ENCODE measurements at places on chromosomes 3 and 15.

GRCh38 chr15:74769463-74770025, 12.3 kb upstream of the CSK start:
- DNase-seq: no peak

DNA sequence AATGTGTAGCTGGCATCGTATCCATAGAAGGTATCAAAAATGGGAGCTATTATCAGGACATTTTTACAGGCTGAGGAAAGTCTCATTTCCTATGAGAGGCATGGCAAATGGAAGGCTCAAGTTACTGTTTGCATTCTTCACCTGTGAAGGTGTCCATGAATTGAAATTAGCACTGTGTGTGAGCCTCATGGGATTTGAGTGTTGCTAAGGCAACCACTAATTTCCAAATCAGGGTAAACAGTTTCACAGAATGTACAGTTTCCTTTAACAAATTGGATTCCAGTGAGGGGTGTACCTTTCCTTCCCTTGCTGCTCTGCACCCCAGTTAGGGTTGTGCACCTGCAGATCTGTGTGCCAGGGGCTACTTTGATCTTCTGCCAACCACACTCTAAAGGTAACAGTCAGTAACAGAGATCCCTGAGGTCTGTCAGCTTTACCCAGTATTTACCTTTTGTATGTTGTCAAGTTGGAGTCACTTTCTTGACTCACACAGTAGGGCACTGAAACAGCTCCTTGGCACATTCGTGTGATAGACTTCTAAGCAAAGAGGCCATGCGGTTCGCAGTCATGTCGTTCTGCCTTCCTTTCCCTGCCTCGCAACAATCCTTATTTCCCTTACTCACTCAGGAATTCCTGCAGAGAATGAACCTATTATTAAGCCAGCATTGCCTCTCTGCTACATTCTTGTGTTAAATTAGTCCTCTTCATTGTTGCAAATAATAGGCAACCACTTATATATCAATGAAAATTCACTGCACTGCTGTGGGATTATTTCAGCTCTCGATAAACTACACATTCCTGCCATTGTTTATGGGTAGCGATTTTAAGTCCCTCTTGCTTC, 129.8 kb upstream of the GBE1 start:
- no peak for DNase-seq

- DNase-seq: no peak
These were observed 689.9 kb downstream of the TUSC7 start for GRCh38 chr3:117399311-117400078.

GRCh38 chr3:150469931-150470740, 62.0 kb downstream of the TSC22D2 start:
- no peak for DNase-seq

DNA sequence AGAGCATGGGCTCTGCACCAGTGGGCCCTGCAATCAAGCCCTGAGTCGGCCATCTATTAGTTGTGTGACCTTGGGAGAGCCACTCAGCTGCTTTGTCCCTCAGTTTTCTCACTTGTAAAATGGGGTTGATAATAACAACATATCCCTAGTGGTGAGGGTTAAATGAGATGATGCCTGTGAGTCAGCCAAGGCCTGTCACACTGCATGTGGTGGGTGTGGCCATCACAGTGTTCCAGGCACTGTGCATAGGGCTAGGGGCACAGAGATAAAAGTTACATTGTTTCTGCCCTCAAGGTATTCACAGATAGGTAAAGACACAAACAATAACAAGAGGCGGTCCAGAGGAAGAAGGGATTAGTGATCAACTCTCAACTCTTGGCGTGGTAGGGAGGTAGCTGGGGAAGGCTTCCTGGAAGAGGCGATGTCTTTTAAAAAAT, 19.5 kb downstream of the SMAD6 start:
- DNase-seq: no peak

DNA sequence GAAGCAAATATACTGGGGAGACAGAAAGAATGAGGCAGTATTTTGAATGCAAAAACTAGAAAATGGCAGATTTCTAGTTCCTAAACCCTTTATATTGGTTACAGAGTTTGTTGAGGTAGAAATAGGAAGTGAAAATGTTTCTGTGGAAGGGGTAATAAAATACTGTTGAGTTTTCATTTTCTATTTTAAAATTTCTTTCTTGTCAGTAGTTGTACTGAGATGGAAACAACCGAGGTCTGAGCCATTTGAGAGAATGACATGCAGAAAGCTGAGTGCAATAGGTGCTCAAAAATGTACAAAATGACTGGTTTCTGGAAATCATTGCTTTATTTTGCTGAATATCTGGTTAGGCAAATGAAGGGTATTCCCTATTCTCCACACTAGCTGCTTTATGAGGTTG, 361.4 kb downstream of the CHL1 start:
- no peak for DNase-seq

- no peak for DNase-seq
These were observed 52.4 kb downstream of the SLC9A9 start for GRCh38 chr3:143795874-143796273.

DNA sequence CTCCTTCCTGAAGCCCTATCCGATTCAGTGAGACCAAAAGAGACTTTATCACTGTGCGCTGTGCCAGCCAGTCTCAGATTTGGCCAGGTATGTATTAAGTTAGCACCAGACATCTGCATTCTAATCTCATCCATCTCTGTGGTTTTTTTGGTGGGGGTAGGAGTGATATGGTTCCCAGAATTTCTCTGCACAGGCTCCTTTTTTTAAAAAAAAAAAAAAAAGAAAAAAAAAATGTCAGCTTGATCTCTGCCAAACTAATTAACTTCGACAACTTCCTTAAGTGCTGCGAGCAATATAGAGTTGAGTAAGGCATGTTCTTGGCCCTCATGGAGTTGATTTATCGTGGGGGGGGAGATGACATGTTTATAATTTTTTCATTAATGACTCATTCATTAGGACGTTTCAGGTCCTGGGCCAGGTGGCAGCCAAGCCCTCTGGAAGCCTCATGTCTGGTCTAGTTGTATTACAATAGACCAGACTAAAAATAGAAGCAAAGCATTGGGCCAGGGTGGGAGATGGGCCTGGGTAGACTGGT, 12.9 kb downstream of the SLCO3A1 start:
- DNase-seq: no peak

- DNase-seq: no peak
These were observed 9.5 kb downstream of the CA12 start for GRCh38 chr15:63372018-63372705.

GRCh38 chr3:90132197-90132596, 1024.8 kb downstream of the EPHA3 start:
- no peak for DNase-seq

GRCh38 chr3:43699864-43700263, 9.1 kb downstream of the ABHD5 start:
- no peak for DNase-seq

- no peak for DNase-seq
These were observed 282.5 kb upstream of the STT3B start for GRCh38 chr3:31250116-31250777.

- DNase-seq: no peak
These were observed 1.6 kb downstream of the FAM174B start for GRCh38 chr15:92653836-92654539.

- no peak for DNase-seq
These were observed 191.3 kb downstream of the PDE8A start for GRCh38 chr15:85172846-85173490.

GRCh38 chr3:16520970-16521881, 7.7 kb upstream of the RFTN1 start:
- DNase-seq: no peak

DNA sequence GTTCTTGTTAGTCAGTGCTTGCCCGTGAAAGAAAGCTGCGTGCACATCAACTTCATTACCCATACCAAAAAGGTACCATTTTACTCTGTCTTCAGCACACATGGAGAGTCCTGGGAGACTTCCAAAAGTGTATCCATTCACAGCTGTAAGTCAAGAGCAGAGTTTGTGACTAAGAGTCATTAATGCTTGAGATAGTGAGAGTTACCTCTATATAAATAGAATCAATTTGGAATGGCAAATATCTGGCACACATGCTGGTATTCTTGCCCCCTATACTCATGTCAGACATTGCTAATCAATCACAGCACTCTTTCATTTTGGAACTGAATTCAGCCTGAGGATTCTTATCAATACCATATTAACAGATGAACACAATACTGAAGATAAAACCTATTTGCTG, 14.2 kb downstream of the CP start:
- no peak for DNase-seq

DNA sequence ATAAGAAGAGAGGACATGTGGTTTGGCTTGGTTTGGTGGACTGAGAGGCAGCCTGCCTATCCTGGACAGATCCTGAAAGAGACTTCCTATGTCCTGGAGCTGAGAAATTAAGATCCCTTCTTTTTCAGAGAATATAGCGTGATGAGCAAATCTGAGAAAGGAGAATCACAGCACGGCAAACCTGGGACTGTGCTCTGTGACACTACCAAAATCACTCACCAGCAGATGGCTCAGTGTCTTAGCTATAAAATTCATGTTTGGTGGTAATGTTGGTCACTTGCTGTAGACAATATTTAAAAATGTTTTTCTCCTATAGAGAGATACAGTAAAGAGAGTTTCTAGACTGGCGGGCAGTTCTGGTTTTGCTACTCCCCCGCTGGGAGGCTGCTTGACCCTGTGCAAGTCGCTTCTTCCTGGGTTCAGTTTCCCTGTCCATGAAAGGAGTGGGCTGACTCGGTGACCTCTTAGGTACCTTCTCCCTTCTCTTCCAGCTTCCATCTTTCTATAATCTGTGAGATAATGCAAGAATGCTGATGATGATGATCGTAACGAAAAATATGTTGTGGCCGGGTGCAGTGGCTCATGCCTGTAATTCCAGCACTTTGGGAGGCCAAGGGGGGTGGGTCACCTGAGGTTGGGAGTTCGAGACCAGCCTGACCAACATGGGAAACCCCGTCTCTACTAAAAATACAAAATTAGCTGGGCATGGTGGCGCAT, 7.6 kb upstream of the HES1 start:
- DNase-seq: no peak

DNA sequence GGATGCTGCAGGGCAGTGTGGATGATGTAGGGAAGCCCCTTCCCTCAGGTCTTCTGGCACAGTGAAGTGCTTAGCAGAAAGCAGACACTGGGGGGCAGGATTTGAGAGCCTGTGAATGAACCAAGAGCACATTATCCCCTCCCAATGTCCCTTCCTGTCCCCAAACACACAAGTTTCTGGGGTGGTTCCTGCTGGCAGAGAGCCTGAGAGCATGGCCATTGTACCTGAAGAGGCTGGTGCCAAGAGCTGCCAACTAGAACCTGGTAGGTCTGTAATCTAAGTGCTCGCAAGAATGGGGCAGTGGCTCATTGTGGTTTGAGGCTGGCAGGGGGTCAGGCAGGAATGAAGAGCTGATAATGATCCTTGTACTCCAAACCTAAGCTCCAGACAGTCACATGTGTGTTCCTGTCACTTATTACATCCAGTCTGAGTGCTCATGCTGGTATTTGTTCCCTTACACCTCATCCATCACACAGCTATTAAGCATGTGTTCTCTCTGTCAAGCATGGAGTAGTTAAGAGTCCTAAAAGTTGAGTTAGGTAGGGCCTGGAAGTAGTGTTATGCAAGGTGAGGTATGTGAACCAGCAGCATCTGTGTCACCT, 6.7 kb upstream of the CCR1 start:
- no peak for DNase-seq

- DNase-seq: no peak
These were observed 1.3 kb upstream of the IL12A start for GRCh38 chr3:159987291-159987711.

DNA sequence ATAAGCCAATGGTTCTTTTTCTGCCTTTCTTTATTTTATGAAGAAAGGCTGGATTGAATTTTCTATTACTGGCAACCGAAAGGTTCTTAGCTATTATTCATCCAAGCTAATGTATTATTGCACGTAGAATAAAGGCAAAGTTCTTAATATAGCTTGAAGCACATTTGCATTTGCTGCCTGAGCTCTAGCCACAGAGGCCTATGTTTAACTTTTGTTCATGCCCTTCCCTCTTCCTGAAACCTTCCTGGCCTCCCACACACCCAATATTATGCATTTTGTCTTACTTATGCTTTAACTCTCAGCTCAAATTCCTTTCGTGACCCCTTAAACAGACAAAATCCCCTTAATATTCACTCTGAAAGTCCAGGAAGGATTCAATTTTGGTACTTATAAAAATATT, 71.0 kb upstream of the ZNF280D start:
- DNase-seq: no peak

All from activated naive CD8-positive, alpha-beta T cell treated with anti-CD3 and anti-CD28 coated beads, Interleukin-2, amount 50 U/mL, for 16 hours (primary cell).